ENCODE measurements at places on chromosomes 1 and 21.

- no peak for DNase-seq
Measured at GRCh38 chr21:41018431-41018830, 149.5 kb upstream of the BACE2 start.

DNA sequence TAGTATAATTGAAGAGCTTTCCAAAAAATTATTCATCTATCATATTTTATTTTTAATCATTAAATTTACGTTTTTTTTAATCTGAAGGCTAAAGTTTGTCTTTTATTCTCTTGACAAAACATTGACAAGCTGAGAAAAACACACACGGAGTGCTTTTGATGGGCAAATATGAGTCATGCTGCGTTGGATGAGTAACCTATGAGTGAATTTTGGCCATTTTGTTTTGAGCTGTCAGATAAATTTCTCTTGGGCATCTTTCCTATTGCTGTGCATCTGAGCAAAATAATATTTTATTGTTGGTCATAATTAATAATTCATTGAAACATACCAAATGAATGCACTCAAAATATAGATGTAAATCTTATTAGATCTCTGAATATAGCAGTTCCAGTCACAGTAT, 1144.1 kb upstream of the ADGRL2 start:
- no peak for DNase-seq

DNA sequence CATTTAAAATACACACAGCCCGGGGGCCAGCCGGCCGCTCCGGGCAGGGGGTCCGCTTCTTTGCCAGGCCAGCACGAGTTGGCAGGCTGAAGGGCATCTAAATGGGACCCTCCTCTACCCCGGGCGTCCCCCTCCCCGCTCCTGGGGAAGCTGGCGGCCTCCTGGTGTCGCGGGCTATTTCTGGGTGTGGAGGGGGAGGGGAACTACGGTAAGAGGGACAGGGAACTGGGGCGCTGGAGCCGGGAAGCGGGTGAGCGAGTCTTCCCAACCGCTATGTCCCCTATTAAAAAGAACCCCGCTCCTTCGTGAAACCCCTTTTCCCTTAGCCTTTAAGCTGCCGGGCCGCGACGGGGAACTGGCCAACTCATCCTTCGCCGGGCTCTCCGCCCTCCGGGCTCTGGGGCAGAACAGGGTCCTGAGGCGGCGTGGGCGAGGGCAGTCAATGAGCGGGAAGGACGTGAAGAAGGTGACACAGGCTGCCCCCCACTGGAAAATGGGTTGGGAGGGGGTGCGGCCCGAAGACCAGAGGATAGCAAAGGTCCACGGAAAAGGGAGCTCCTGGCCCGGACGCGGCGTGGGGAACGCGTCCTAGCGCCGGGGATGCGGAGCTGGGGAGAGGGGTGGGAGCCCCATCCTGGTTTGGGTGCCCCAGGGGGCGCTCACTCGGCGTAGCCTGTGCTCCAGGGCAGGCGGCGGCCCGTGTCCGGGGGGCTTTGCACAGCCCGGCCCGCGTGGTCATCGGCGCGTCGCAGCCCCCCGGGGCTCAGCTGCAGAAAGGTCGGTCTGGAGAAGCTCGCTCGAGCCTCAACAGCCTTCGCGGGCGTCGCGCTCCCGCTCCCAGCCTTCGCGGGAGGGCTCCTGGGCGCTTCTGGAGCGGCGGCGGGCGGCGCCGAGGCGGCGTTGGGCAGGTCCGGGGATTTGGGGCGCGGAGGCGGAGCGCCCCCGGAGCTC, 544 bp downstream of the PPM1J start:
- DNase-seq: no peak

- no peak for DNase-seq
Measured at GRCh38 chr1:24345334-24345733, 26.2 kb downstream of the GRHL3 start.

DNA sequence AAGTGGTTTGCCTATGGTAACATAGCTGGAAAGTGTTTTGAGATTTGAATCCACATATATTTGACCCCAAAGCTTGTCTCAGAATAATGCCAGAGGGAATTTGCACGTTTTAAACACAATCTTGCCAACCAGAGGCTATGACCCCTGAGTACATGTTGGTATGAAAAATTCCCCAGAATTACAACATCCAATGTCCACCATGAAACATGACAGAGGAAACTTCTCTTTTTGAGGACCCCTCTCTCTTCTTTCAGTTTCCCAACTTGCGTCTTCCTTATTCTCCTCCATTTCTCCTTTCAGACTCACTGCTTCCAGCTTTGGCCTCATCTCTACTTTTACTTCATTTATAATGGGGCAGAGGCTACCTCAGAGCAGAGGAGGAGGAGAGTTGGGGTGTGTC, 5.5 kb upstream of the KCNJ9 start:
- peak; percentile 9 for DNase-seq

Data from suppressor macrophage (primary cell).